ENCODE measurements at places on chromosomes 4 and X. TPM values are rescaled to one million over a fixed set of nuclear protein-coding genes. Genes with fewer than 3 reads are reported as not detected.

GRCh38 chr4:147157860-147158701, 212.4 kb upstream of the TTC29 start:
- DNase-seq = no peak

The PCDH11X gene
- total RNA-seq = not detected

DNA sequence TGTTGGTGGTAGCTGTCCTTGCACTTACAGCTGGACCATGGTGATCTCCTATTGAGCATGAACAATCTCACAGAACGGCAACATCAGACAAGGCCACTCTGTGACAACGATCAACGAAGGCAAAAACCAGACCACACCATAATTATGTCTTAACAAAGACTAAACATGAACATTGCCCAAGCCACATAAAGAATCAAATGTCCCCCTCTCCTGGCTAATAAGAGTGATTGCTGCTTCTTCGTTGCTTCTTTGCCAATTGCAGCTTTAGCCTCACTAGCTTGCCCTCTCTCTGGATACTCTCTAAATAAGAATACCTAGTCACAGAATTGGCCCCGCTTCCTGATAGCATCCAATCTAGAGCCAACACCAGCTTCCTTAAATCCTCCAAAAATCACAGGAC, 41.5 kb upstream of the PGRMC1 start:
- DNase-seq = no peak

The BOD1L1 gene
- total RNA-seq = 18.1 TPM

Measured in Panc1 (cell line).